ENCODE measurements at places on chromosomes 5 and 9.
A peak's percentile ranks its signal among the peaks of the same experiment; 100 is the strongest.

DNA sequence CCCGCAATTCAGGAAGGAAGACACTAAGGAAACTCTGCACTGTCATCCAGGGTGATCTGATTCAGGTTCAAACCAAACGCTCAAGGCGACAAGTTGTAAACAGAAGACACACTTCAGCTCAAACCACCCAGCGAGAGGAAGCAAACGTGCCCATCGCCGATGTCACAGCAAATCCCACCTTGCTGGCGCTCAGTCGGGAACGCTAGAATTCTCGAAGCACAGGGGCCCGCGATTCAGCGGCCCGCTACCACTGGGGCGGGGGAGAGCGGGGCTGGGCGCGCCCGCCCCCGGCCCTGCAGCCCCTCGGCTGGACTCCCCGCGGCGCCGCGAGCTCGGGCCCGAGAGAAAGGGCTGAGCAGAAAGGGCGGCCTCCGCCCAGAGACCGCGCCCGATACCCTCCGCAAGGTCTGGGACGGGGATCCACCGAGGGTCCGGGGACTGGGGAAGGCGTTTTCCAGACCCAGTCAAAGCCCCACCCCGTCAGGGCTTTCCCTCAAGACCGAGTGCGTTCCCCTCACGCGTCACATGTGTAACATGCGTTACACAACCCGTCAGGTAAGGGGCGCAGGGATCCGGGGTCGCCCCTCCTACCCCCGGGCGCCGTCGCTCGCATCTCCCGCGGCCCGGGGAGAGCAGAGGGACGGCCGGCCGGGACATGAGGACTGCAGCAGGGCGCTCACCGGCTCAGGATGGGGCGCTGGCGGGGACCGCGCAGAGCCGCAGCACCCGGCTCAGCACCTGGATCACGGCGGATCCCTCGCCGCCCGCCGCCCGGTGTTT is 469 bp downstream of the AGTPBP1 start:
- peak; percentile 56 for DNase-seq

DNA sequence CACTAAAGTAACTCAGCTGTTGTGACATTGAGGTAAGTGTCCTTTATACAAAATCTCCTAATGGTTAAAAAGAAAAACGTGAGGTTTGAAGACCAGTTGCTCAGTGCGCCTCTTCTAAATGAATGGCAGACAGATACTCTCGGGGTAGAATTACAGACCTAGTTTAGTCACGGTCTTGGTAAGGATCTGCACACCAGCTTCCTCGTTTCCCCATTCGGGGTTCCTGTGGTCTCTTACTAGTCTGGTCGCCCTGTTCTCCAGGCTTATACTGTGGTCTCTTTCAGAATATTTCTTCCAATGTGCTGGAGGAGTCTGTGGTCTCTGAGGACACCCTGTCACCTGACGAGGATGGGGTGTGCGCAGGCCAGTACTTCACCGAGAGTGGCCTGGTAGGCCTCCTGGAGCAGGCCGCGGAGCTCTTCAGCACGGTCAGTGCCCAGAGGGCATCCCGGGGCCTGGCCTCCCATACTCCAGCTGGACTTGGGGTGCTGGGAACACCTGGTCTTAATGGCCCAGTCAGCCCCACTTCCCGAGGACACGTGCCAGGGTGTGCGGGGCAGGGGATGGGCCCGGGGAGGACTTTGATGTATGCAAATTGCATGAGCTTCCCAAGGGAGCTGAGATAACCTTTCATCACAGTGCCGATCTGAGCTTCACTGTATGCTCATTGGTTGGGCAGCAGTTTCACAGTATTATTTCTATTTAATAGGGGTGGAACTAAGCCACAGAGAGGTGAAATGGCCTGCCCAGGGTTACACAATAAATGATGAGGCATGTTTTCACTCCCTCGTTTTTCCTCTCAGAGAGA is 224.5 kb downstream of the DOCK8 start:
- DNase-seq: no peak

- no peak for DNase-seq
These were observed 131.8 kb downstream of the SCAMP1 start for GRCh38 chr5:78492224-78492623.

DNA sequence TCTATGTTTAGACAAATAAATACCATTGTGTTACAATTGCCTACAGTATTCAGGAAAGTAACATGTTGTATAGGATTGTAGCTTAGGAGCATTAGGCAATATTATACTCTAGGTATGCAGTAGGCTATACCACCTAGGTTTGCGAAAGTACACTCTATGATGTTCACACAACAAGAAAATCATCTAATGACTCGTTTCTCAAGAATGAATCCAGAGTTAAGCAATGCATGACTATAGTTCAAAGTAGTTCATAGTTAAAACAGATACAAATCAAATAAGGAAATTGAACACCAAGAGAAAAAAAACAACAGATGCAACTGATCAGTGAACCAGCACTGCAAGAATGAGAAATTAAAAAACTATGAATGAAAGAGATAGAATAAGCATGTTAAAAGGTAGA is 27.6 kb upstream of the ABLIM3 start:
- DNase-seq: no peak

DNA sequence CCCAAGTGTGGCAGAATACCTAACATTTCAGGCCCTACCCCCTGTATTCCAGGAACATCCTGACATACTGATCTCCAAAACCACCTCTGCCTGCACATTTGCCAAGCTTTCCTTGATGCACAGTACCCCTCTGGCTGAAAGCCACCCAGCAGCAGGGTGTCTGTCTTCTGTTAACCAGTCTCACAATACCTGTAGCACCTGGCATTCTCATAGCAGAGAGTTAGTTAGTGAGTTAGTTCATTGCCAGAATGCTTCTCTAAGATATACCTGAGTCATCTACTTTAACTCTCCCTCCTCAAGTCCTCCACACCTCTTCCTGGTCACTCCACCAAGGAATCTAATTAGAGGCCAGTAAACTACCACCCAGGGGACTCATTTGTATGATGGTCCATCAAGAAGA is 46.1 kb upstream of the IL7R start:
- DNase-seq: no peak
